ENCODE measurements at places on chromosomes 12 and 14.

- DNase-seq, result no peak
Measured at GRCh38 chr14:75752907-75753594, 92.0 kb downstream of the TTLL5 start.

- DNase-seq, result no peak
Measured at GRCh38 chr12:88662961-88663360, 82.7 kb upstream of the KITLG start.

GRCh38 chr12:1792406-1792805 lies 28.0 kb upstream of the LRTM2 start:
- DNase-seq, result no peak

GRCh38 chr14:58535044-58535443 lies 102.7 kb upstream of the DACT1 start:
- DNase-seq, result no peak

- DNase-seq, result no peak
Measured at GRCh38 chr12:82461836-82462235, 103.5 kb downstream of the METTL25 start.

GRCh38 chr12:92175961-92176360 lies 30.3 kb upstream of the BTG1 start:
- DNase-seq, result no peak

- DNase-seq, result no peak
Measured at GRCh38 chr12:2667716-2668440, 126.9 kb upstream of the FKBP4 start.

DNA sequence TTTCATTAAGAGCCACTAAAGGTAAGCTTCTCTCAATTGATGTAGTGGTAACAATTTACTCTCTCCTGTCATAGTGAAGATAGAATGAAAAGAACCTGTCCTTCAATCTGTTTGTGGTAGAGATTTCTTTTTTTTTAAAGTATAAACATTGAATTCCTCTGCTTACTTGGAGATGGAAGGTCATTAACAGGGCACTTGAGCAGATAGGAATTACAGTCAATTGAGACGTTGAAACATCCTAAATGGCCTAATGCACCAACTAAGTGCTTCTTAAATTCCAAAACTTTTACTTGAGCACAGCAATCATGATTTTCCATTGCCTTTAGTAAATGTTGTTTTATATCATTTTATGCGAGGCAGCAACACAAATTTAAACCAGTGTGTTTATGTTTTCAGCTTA lies 241.4 kb downstream of the FOXG1 start:
- no peak for DNase-seq

GRCh38 chr12:873954-874353 lies 75.5 kb downstream of the RAD52 start:
- DNase-seq, result no peak

Measured in ELF-1 (cell line).